ENCODE measurements at places on chromosomes 6 and 20.

- no peak for DNase-seq
Measured at GRCh38 chr20:44145131-44145775, 41.7 kb downstream of the JPH2 start.

DNA sequence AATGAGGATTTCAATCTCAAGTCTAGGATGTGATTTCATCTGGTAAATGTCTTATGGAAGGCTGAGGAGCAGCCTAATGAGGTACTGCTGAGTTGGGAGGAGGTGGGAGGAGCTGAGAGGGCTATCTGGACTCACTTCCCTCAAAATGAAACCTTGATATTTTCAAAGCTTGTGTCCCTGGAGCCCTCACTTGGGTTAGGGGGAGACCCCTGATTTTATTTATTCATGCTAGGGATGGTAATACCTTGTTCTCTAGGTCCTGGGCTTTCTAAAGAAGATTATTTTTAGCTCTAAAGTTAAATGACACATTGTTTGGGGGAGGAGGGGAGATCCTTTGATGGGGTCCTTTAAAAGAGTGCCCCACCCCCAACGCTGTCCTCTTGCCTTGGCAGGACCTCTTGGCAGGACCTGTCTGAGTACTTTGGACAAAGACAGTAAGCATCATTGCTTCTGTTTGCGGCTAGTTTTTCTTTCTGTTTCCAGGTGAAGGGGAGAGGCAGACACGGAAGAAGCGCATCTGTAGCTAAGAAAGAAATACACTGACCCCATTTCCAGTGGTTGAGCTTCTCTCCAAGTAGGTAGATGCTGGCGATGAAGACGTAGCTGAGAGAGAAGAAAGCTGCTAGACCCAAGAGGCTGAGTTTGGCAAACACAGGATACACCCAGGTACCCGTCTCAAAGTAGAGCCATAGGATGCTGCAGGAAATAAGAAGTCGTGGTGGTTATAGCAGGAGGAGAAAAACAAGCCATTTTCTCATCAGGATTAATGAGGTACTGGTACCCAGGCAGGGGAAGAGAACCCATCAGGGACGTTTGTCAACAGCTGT, 55.6 kb downstream of the ADTRP start:
- no peak for DNase-seq

- peak; percentile 91 for DNase-seq
Measured at GRCh38 chr20:33993576-33994221, at the start of gene RALY. TSS of gene RALY (plus strand) at chr20:33993911. CDS start at chr20:34072075, 78,164 bp downstream.

DNA sequence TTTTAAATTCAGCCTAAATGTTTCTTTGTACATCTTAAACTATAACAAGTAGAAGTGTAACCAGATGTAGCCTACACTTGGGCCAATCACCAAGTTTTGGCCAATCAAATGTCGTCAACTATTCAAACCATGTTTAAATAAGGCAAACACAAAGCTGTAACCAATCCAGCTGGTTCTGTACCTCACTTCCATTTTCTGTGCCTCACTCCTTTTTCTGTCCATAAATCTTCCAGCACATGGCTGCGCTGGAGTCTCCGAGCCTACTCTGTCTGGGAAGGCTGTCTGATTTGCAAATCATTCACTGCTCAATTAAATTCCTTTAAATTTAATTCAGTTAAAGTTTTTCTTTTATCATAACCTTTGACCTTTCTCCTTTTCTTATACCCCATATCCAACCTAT, 7.7 kb upstream of the AHI1 start:
- DNase-seq = no peak

- no peak for DNase-seq
Measured at GRCh38 chr6:85580118-85580877, 13.4 kb downstream of the SNX14 start.

GRCh38 chr6:134398453-134398852, 80.5 kb upstream of the SGK1 start:
- no peak for DNase-seq

DNA sequence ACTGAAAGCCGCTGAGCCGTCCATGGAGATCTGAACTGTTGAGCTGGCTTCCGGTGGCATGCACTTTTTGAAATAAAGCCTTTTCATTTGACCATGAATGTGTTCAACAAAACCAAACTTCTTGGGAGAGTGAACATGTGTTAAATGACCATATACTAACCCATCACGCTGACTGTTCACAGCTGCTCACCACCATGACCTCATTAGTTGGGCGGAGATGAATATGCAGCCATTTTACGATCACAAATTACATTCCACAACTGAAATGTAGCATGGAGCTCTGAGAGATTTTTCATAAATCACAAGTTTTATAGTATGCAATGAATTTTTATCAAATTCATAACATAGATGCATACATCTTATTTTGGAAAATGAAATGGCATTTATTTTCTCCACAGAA, 4.2 kb downstream of the RAMACL start:
- no peak for DNase-seq

DNA sequence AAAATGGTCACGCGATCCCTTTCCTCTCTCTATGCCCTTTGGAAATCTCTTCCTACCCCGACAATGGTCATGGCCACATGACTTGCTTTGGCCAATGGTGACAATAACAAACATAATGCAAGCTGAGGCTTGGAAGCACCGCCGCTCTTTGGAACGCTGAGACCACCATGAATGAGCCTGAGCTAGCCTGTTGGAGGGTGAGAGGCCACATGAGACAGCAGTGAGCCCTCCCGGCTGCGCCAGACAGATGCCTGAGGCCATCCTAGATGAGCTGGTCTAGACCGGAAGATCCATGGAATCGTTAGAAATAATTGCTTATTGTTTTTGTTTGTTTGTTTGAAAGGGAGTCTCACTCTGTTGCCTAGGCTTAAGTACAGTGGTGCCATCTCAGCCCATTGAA, 64.2 kb downstream of the STK35 start:
- DNase-seq = no peak

- no peak for DNase-seq
Measured at GRCh38 chr6:113276601-113277000, 580.5 kb upstream of the MARCKS start.

DNA sequence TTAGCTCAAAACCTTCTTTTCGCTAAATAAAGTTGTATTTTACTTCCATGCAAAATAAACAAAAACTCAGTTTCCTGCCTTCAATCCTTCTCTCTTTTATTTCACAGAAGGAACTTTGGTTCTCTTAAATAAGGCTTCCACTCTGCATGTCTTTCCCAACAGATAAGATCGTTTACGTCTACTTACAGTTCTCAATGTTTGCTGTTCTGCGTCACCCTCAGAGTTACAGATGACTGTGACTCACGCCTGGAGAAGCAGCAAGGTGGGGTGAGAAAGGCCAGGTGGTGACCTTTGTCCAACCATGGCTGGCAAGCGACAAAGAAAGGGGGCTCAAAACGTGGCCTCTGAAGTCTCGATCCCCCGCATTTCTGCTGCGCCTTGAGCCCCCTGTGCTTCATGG, 51.4 kb upstream of the RPS6KA2 start:
- DNase-seq = no peak

DNA sequence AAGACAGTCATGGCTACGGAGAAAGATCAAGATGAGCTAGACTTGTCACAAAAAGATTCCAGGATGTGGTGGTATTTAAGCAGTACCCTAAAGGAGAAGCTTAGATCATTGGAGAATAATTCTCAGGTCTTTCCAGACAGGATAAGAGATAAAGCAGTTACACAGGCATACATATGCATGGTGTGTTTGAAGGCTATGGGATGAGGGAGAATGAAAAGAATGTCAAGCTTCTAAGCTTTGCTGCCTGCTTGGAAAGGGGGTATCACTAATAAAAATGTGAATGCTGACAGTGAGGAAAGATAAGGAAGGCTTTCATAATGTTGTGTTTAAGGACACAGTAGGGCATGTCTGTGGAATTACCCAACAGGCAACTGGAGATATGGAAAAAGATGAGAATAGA, 28.1 kb downstream of the RWDD2A start:
- DNase-seq = no peak

DNA sequence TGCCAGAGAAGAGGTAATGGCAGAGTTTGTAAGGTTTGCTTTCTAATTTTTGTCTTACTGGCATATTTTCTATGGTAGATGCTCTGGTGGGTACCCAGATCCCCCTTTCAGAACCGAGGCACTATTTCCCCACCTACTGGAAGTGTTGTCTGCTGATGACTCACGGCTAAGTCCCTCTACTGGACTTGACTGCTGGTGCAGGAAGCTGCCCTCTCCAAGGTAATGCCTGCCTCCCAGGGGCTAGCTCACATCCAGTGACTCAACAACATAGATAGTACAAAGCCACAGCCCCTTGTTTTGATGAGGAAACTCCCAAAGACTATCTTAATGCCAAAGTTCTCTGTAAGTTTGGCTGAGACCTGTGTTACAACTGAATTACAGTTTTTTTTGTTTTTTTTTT, 285.4 kb upstream of the FLRT3 start:
- no peak for DNase-seq

GRCh38 chr20:53040693-53041589, 68.8 kb downstream of the TSHZ2 start:
- no peak for DNase-seq

GRCh38 chr20:671252-672030, 4.2 kb downstream of the SCRT2 start:
- no peak for DNase-seq

DNA sequence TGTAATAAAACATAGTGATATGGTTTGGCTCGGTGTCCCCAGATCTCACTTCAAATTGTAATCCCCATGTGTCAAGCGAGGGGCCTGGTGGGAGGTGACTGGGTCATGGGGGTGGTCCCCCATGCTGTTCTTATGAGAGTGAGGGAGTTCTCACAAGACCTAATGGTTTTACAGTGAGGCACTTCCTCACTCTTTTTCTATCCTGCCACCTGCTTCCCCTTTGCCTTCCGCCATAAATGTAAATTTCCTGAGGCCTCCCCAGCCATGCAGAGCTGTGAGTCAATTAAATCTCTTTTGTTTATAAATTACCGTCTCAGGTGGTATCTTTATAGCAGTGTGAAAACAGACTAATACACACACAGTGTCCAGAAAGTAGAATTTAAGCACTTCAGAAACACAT, 78.5 kb downstream of the REPS1 start:
- no peak for DNase-seq

- DNase-seq = no peak
Measured at GRCh38 chr20:37574199-37574890, 46.7 kb upstream of the BLCAP start.

- DNase-seq = no peak
Measured at GRCh38 chr6:45192556-45192955, 135.6 kb upstream of the RUNX2 start.

DNA sequence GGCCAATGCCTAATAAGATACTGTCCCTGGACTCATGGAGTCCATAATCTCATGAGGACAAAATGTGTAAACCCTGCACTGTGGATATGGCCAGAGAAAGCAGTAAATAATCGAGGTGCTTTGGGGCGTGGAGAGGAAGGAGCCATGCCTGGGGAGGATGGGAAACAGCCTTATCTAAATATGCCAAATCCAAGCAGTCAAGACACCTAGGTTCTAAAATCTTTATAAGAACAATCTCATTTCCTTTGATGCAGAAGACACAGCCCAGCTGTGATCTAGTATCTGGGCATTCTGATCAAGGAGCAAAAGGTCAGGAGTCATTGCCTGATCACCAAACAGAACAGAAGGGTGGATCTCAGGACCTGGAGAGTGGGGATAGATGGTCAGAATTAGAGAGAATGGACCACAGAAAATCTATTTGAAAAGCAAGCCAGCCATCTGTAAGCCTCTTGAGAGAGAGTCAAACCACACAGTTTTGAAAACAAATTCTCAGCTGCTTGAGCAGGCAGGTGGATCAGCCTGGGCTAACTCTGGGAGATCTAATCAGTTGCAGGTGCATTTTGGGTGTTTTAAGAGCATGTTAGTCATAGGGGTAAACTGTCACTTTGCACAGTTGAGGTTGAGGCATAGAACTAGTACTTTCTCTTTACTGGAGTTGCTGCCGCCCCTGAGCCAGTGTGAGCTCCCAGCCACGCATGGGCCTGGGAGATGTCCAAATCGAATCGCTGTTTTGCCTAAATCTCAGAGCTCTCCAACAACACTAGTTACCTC, 130.8 kb upstream of the TNFAIP3 start:
- no peak for DNase-seq

GRCh38 chr20:62354811-62355341, 12.2 kb downstream of the LAMA5 start:
- DNase-seq = no peak

GRCh38 chr6:99350573-99350972, 1.1 kb upstream of the FAXC start:
- DNase-seq = no peak

GRCh38 chr6:158737710-158738615, 81.2 kb downstream of the EZR start:
- DNase-seq = no peak

DNA sequence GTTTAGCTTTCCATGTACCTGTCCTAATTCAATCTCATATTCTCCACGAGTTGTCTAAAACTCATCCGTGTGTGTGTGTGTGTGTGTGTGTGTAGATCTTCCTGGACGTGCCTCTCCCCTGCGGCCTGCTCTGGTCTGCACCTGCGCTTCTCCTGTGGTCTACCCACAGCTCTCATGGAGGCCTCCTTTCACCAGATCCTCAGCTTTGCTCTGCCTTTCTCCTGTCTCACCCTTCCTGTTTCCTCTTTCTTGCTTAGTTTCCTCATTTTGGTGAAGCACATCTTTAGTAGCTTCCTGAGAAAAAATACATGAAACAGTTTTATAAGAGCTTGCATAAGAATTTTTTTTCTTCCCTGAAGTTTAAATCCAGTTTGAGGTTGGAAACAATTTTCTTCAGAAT, 18.1 kb downstream of the SLX4IP start:
- no peak for DNase-seq

- no peak for DNase-seq
Measured at GRCh38 chr6:158207422-158207788, 39.3 kb downstream of the GTF2H5 start.

DNA sequence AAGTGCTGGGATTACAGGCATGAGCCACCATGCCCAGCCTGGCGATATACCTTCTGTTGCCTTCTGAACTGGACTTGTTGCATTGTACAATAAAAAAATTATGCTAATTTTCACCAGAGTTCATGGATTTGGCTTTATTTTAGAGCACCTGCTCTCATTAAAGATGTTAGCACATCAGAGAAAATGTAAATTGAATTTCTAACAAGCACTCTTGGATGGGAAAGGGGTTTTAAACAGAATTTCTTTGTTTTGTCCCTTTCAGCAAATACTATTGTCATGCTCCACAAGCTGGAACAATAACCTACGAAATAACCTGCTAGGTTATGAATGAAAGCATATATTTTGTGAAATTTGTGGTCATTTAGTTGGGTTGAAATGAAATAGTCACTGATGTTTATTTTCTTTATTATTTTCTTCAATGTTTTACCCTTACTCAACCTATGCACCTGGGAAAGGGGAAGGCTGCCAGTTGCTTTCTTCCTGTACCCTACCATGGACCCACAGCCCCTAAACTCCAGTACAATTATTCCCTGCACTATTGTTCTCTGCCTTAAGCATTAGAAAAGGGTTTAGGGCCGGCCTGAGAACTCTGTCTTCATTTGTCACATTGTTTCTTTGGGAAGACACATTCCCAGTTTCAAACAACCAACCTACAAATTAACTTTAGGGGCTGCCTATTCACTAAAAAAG, 22.2 kb downstream of the ZDHHC14 start:
- no peak for DNase-seq

All from cortex of kidney (tissue), 1 donor.